Cortex of kidney (tissue), 1 donor: ENCODE measurements at places on chromosomes 7 and 10.

DNA sequence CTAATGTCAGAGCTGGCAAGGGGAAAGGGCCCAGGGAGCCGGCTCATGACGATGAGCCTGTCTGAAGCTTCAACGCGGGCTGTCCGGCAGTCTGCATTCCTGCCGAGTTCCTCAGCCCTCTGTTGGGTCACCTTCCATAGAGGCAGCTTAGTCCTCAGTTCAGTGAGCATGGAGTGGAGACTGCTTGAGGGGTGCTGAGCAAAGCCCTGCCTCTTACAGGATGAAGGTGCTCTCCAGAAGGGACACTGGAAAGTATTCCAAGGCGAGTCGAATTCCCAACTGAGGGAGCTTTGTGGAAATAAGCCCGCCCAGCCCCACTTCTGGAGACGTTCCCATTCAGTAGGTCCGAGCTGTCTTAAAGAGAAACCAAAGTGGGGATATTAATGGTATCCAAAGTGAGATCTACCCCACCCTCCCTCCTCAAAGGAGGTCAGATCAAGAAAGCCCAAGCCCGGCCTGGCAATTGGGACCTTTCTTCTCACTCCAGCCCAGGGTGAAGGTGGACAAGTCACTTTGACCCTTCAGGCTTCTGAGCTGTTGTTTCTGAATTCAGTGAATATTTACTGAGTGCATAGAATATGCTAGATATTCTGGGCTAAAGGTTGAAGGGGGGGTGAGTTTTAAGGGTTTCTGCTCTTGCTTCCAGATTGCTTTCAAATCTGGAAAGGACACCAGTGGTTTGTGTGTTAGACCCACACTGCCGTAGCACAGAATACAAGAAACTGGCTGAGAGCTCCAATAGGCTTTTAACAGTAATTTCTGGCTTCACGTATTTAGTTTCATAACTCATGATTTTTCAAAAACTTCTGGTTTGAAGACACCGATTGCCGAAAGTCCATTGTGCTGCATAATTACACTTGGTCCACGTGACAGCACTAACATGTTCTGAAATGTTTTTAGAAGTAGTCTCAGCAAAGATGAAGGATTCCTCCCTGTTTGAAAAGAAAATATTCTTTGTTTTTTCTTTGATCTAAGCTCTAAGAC lies 3.5 kb downstream of the EGFR start:
- DNase-seq: no peak

GRCh38 chr7:1670894-1671593 lies 967 bp downstream of the ELFN1 start:
- no peak for DNase-seq

GRCh38 chr10:104350127-104350635 lies 3.5 kb upstream of the CFAP58 start:
- no peak for DNase-seq

GRCh38 chr7:100865372-100865911 lies 1.7 kb upstream of the TRIP6 start:
- DNase-seq: no peak

GRCh38 chr10:60352105-60352504 lies 37.6 kb downstream of the ANK3 start:
- no peak for DNase-seq

DNA sequence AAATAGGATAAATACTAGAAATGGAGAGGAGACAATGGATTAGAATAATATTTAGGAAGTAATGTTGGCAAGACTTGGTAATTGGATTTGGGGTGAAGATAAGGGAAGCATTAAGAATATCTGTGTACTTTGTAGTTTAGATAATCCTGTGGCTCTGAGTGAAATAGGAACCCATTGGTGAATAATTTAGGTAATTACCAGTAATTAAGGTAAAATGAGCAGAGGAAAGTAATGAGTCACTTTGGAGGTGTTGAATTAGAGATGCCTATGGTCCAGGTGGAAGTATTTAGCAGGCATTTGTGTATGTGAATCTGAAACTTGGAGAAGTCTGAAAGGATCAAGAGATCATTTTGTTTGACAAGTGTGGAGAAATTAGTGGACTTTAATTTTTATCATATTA lies 5.7 kb downstream of the C1GALT1 start:
- no peak for DNase-seq

DNA sequence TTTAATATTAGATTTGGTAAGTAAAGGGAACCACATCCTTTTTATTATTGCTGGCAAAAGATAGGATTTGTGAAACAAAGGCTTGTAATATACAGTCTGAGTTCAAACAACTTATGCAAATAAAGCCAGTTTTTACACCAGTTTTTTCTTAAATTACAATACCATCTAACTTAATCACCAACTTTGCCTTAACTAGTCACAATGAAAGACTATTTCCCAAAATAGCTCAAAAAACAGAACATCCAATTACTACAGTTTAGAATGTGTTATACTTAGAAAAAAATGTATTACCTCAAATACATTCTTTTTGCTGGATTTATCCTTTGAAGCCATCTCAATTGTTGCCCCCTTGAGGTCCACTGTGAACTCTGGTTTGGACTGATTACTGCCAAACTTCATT lies 108.5 kb downstream of the ARHGAP12 start:
- no peak for DNase-seq

DNA sequence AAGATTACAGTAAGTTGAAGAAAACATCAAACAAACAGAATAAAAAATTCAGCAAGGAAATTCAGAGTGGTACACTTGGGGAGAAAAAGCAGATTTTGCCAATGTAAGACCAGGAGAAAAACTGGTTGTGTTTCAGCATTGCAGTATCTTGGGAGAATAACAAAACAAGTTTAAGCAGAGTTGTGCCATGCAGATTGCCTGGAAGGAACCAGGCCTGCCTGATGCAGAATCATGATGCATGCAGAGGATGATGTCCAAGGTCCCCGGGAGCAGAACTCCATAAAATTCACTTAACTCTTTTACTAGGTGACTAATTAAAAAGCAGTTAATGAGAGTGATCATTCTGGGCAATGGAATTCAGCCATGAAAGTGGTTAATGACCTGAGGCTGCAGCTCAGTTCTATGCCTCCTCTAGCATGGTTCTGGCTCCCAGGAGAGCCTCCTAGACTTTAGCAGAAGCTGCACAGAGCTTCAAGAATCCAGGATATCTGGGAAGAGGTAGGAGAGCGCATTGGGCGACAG lies 379.7 kb upstream of the C7orf33 start:
- DNase-seq: no peak

- DNase-seq: no peak
Measured at GRCh38 chr7:42017349-42017986, 219.5 kb downstream of the GLI3 start.

DNA sequence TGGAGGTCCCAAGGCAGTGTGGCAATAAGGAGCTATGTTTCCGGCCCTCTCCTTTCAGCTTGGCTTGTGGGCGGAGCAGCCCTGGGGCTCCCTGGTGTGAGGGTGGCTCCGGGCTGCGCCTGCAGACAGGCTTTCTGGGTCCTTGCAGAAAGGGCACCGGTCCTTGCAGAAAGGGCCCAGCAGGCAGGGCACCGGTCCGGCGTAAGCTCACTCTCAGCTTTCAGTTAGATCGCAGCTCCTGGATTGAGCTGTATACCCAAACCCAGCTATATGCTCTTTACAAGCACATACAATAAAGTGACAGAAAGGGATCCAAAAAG lies 293.8 kb upstream of the SHH start:
- DNase-seq: no peak

GRCh38 chr7:235576-236395 lies 43.4 kb downstream of the FAM20C start:
- no peak for DNase-seq

DNA sequence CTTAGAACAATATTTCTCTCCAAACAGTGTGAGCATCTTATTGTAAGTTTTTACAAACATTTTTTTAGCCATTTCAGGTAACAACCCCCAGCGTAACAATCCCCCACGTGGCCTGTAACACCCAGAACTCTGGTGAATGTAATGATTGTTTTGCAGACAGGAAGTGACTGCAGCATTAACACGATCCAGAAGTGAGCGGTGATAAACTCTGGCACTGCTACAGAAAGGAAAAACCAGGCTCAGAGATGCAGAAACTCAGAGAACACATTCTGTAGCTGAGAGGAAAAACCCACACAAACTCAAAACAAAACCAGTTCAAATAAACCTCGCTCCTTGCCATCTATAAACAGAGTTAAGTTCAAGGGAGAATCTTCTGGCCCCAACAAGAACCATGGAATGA lies 285.7 kb downstream of the FGFR2 start:
- DNase-seq: no peak

DNA sequence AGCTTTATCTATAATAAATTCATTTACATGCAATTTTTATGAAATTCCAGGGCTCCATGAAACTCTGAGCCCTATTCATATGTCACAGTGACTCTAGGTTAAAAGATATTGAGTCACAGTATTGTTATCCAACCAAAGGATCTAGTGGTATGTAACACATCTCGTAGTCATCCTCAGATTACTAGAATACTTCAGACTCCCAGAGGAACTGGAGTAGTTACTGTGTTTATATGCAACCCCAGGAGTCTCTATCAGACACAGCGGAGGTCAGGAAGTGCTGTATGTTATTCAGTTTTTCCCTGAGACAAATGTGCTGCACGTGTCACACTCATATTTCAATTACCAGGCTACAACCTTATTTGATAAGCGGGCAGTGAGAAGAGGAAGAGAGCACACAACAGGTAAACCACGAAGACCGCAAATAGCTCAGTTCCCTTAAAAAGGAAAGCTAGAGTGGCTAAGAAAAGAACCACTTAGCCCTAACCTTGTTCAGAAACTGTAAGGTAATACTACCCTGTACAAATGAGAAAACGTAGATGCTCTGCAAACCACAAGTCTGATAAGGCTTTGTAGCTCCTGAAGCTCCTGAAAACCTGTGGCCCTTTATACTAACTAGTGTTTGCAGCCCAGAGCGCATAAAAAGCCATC lies 114.0 kb upstream of the CNTNAP2 start:
- no peak for DNase-seq

DNA sequence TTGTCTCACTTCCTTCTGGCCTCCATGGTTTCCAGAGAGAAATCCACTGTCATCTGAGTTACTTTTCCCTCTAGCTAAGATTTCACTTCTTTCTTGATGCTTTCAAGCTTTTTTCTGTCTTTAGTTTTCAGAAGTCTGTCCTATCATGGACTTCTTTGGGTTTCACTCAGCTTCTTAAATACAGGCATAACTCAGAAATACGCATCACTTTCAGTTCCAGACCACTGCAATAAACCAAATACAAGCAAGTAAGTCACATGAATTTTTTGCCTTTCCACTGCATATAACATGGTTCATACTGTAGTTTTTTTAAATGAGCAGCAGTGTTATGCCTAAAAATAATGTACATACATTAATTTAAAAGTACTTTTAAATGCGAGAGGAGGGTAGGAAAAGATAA lies 48.7 kb downstream of the STK17A start:
- no peak for DNase-seq

- no peak for DNase-seq
Measured at GRCh38 chr10:113151190-113151666, 201.2 kb downstream of the TCF7L2 start.

GRCh38 chr7:141181812-141182211 lies 107.9 kb downstream of the TMEM178B start:
- DNase-seq: no peak

GRCh38 chr10:69901628-69902505 lies 100.2 kb downstream of the COL13A1 start:
- DNase-seq: no peak

DNA sequence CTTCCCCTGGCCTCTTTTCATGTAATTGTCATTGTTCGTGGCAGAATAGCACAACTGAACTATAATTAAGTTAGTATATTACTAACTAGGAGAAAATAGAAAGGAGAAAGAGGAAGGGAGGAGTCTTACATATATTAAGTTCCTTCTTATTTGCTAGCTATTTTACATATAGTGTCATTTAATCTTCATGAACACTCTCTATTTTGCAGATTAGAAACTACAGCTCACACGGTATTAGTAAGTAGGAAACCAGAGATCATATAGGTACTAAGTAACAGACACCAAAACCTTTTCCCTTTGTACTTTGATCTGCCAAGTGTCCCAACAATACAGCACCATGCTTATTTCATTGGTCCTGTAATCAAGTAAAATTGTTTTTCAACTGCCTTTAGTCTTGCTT lies 202.4 kb upstream of the HPS1 start:
- no peak for DNase-seq

GRCh38 chr10:112185959-112186358 lies 2.4 kb upstream of the GPAM start:
- DNase-seq: no peak

DNA sequence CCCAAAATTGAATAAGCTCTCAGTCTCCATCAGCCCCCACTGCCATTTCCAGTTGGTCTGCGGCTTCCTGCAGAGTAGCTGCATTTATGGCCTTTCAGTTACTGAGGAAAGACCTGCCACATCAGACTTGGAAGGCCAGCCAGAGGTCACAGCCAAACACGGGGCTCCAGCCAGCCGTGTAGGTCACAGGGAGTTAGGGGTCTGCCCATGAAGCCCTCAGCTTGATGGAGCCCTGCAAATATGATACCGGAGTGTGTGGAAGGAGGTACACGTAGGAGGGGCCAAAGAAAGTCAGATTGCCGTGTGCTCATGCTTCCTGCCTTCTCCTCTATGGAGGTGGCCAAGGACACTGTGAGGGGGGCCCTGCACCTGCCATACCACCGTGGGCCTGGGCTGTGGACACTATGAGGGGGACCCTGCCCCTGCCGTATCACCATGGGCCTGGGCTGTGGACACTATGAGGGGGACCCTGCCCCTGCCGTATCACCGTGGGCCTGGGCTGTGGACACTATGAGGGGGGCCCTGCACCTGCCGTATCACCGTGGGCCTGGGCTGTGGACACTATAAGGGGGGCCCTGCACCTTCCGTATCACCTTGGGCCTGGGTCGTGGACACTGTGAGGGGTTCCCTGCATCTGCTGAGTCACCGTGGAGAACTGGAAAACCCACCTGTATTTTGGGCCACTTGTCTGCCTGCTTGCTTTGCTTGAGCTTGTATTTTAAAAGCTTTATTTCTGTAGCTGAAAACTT lies 335.7 kb upstream of the SHH start:
- no peak for DNase-seq

- no peak for DNase-seq
Measured at GRCh38 chr7:5387711-5388245, 35.9 kb downstream of the TNRC18 start.

DNA sequence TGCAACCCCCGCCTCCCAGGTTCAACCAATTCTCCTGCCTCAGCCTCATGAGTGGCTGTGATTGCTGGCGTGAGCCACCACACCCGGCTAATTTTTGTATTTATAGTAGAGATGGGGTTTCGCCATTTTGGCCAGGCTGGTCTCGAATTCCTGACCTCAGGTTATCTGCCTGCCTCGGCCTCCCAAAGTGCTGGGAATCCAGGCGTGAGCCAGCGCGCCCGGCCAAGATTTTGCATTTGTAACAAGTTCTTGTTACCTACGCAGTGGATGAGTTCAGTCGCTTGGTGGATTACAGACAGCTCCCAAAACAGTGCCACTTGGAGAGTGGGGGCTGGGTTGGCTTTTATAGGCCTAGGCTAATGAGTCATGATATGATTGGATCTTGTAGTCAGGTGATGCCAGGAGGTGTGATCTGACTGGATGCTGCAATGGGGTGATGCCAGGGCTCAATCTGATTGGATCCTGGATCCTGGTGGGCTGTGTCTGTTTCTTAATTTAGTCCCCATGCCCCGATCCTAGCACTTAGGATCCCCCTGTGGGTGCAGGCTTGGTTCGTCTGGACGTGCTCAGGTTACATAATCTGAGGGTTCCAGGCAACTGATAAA lies 20.3 kb downstream of the SBDS start:
- no peak for DNase-seq

- no peak for DNase-seq
Measured at GRCh38 chr7:100886936-100887515, 2.5 kb downstream of the UFSP1 start.

- DNase-seq: no peak
Measured at GRCh38 chr10:116464257-116464656, 36.6 kb downstream of the PNLIPRP3 start.
